ENCODE measurements at places on chromosomes 5 and 9.

GRCh38 chr5:72114629-72115028 is 7.4 kb downstream of the MAP1B start:
- no peak for DNase-seq

DNA sequence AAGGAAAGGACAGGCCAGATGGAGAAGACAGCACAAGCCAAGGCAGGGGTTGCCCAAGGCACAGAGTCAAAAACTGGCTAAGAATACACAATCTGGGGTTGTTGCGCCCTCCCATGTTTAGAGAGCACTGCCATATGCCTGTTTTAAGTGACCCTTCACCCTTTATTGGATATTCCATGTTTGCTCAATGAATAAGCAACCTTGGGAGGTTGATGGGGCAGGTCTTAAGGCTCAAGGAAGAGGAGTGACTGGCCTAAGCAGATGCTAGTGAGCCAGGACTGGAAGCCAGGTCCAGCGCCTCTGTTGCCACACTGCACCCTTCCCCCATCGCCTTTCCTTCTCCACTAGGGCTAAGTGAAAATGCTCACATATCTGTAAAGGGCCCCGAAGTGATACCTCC is 6.7 kb downstream of the TXN start:
- DNase-seq: no peak

DNA sequence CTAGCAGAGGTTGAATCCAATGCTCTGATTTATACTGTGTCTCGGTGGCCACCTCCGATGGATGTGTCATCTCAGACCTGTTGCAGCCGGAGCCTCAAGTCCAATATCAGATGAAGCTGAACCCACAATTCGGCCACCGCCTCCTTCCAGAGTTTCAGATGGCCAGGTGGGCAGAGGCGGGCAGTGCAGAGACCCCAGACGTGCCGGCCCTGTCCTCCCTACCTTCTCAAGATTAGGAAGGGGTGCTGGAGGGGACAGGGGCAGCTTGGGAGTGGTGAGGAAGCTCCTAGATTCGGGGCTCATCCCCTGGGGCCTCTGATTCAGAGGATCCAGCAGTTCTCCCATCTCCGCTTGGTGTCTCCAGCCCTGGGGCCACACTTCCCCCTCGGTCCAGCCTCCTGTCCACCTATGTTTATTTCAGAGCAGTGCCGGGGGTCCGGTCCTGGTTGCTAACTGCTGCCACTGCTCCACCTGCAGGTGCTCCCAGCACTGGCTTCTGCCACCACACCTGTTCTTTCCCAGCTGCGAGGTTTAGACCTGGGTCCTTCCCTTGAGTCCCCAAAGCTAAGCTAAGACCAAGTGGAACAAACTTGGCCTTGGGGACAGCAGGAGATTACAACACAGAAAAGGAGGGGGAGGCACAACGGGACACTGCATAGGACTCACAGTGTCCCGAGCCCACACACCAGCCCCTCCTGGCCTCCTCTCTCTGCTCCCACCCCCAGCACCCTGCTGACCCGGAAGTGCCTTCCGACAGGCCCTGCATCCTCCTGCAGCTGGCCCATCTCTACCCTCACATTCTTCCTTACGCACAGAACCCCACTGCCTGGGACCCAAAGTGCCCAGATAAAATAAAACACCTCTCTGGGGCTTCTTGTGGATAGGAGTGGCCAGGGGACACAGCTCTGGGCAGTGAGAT is 81.6 kb downstream of the NTNG2 start:
- no peak for DNase-seq

DNA sequence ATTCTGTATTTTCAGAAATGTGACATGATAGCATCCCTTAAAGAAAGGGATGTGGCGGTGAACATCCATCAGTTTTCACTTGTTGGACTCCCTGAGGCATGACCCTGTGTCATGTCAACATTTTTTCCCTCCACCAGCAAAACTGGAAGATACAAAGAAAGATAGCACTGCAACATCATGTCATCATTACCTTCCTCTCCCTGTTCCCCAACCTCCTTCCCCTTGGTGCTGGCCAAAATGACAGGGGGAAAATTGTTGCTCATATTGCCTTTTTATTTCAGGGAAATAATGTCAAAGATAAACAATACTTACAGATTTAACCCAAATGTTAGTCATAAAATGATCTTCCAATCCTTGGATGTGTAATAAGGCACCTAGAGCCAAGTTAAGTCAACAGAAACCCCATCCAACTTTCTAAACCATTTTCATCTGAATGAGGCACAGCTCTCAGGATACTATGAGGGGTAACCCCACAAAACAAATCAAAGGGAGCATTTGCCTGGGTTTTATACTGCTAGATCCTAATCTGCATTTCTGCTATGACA is 644.3 kb downstream of the ACTL7B start:
- DNase-seq: no peak

- DNase-seq: no peak
These were observed 27.3 kb downstream of the AFAP1L1 start for GRCh38 chr5:149298842-149299404.

DNA sequence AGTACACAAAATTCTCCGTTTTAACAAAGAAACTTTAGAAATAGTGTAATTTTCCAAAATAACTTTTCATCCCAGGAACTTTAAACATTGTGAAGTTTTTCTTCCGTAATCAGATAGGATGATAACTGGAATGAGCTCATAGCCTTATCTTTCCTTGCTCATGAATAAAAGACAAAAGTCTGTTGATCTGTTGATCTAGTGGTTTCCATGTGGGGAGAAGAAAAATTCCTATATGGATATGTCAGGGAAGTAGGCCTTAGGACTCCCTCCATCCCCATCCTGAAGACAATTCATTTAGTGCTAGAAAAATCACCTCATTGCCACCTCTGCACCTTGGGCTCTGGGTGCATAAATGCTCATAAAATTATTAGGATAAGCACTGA is 266.6 kb downstream of the SMARCA2 start:
- DNase-seq: no peak

DNA sequence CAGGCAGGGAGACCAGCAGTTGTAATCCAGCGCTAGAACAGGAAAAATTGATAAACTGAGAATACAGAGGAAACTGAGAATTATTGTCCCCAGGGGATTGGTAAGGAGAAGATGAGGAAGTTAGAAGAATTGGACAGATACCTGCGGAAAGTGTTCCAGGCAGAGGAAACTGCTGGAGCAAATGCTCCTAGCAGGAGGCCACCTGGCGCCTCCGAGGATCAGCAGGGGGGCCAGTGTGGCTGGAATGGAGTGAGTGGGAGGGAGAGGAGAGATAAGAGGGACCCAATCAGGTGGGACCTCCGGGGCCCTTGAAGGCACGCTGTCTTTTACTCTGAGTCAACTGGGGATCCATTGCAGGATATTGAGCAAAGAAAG is 695 bp upstream of the ANXA6 start:
- DNase-seq: no peak

- DNase-seq: no peak
These were observed 544.7 kb upstream of the KLF4 start for GRCh38 chr9:108033976-108034964.

GRCh38 chr5:109316634-109317033 is 93.1 kb downstream of the PJA2 start:
- DNase-seq: no peak

DNA sequence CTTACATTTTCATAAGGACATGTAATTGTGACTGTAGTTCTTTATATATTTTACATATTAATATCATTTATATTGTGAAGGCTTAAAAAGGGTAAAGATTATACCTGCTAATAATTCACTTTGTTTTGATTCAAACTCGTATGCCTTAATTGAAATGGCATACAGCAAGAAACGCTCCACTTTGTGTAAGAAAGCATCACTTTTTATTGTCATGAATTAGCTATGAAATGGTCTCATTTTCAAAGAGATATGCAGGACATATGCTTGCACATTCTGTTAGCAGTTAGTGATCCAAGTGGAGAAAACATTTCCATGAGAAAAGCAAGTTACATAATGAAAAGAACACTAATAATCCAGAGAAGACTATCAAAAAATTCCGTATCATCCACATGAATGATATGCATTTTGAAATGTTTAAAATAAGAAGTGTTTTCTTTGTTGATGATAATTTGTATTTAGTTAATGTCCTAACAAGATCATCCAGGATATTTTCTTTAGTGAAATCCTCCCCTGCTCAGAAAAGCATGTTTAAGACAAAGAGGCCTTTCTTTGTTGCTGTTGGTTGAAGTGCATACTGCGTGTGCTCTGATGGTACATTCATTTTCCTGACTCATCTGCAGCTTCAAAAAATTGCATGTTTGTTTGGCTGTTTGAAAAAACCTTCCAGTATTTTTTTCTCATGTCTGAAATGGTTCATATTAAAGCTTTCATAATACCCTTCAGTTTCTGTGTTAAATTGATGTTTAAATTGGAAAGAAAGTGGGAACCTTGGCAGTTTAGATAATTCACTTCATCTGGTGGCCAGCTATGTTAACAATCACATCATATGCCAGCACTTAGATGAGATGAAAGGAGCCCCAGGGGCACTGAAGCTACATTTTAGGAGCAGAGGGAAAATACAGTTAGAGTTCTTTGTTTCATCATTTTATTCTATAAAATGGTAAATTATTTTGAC is 242.2 kb downstream of the CSNK1G3 start:
- DNase-seq: no peak

DNA sequence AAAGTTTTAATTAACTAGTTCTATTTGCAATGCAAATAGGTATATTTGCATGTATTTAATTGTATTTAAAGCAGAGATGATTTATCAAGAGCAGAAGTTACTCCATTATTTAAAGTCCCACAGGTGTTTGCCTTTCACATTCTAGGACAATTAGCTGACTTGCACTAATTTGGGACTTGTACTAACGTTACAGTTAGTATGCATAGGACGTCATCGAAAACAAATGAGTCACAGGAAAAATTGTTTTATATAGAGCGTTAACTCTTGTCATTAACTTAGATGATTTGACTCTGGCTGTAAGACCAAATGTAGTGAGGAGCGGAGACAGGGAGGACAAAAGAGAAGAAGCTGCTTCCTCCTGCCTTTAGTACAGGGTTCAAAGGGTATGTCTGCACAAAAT is 126.1 kb upstream of the IFNE start:
- DNase-seq: no peak

GRCh38 chr9:135821733-135822373 is 85.5 kb downstream of the CAMSAP1 start:
- DNase-seq: no peak

DNA sequence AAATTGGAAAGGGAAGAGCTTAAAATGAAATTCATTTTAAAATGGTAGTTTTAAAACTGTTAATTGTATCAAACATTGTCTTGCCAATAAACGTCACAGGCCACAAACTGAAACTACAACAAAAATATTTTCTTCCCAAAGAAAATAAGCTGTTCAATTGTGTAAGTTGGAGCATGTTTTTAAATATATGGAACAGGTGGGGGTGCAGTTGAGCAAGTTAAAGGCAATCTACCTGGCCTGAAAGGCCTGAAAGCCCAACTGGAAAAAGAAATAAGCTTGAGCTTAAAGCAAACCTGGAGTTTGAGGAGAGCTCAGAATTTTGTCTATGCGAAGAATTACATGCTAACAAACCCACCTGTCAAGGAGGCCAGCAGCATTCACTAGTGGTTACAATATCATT is 439.5 kb downstream of the ACTL7B start:
- no peak for DNase-seq

- DNase-seq: no peak
These were observed 363.9 kb downstream of the KDM4C start for GRCh38 chr9:7121664-7122063.

DNA sequence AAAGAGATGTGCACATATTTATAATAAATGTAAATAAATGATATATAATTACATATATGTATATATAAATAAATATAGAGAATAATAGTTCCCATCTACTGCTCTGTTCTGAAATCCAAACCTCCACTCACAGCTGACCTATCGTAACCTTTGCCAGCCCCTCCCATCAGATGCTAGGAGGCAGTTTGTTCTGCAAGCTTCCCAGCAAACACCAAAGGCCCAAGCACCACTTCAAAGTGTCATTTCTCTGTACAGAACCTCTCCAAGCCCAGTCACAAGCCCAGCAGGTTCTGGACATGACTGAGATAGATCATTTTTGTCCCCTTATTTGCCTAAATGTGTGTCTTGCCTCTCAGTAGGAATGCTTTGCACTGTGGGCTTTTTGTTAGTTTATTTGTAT is 62.4 kb downstream of the MFAP3 start:
- DNase-seq: no peak

- DNase-seq: no peak
These were observed 4.3 kb downstream of the TRAF2 start for GRCh38 chr9:136890661-136891060.

DNA sequence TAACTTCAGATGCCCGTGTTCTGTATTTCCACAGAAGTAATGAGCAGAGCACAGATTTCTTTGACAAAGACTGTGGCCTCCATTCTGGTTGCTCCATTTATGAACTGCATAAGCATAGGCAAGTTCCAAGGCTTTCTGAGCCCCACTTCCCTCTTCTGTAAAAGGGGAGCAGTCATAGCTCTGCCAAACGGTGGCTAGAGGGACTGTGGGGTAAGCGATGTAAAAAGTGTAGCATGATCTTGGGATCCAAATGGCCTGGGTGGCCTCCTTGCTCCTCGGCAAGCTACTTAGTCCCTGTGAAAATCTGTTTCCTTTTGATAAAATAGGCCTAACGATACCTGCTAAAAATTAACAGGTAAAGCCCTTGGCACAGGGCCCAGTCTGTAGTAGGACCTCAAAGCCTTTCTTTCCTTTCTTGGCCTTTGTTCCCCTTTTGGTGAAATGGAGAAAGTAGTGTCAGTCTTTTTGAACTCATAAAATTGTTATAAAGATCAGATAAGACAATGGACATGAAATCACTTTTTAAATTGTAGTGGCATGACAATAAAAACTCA is 646.6 kb downstream of the ACTL7B start:
- no peak for DNase-seq

GRCh38 chr5:139215107-139215975 is 17.2 kb upstream of the SIL1 start:
- DNase-seq: no peak

DNA sequence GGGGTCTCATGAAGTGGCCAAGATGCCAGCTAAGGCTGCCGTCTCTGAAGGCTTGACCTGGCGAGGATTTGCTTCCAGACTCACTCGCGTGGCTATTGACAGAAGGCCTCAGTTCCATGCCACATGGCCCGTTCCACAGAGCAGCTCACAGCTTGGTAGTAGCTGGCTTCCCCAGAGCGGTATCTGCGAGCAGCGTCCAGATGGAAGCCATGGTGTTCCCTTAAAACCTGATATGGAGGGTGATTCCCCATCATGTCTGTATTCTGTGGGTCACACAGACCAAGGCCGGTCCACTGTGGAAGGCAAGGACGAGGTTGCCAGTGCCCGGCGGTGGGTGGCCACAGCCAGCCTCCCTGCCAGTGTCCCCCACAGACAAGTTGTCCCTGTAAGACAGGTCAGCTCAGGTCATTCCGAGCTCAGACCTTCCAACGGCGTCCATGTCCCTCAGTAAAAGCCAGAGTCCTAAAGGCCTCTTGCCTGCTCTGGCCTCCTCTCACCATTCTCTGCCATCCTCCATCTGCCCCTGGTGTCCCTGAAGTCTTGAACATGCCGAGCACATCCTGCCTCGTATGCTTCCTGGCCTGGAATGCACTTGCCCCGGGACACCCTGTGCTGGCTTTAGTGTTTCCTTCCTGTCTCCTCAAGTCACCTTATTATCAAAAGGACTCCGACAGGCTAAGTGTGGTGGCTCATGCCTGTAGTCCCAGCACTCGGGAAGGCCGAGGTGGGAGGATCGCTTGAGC is 61.3 kb upstream of the LRRTM2 start:
- DNase-seq: no peak

Data from hypothalamus (tissue), 51 donors.